ENCODE measurements at places on chromosomes 16 and 17. TPM values are rescaled to one million over a fixed set of nuclear protein-coding genes. Genes with fewer than 3 reads are reported as not detected.
A peak's percentile ranks its signal among the peaks of the same experiment; 100 is the strongest.

GRCh38 chr17:51914577-51914976 is 243.9 kb downstream of the CA10 start:
- H3K4me3 ChIP-seq: no peak overlapping the region
- H3K27ac ChIP-seq: no peak overlapping the region
- no peaks in the 10 kb centered on the region for H3K36me3 ChIP-seq
- DNase-seq: no peak
- H3K4me1 ChIP-seq: no peaks in the 10 kb centered on the region
- no peaks in the 10 kb centered on the region for H3K27me3 ChIP-seq

DNA sequence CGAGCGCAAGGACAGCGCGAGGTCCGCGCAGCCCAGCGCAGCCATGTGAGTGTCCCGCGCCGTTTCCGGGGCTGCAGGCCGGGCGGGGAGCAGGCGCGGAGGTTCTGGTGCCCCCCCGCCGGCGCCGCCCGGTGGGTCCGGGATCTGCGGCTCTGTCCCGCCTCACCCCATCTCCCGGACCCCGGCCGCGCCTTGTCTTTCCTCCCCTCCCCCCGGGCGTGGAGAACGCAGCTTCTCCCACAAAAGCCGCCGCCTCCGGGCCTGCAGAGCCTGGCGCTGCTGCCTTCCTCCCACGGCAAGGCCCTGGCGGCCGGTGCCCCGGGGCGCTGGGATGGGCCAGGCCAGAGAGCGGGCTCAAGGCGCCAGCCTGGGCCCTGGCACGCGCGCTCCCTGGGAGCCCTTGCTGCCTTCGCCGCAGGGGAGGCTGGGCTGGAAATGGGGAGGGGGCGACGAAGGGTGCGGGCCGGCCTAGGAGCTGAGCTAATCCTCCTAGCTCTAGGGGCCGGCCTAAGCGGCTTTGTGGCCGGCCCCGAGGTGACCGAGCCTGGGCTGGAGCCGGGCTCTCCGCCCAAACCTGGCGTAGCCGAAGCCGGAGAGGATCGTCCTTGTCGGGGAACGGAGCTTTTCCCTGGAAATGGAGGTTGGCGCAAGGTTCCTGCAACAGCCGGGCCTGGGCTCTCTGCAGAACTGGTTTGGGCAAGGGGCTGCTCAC is 397 bp downstream of the RIPOR1 start:
- H3K36me3 ChIP-seq: no peaks in the 10 kb centered on the region
- H3K4me3 ChIP-seq: peak overlapping the region; percentile 80
- no peaks in the 10 kb centered on the region for H3K27me3 ChIP-seq
- peak overlapping the region; percentile 88 for H3K27ac ChIP-seq
- peak; percentile 86 for DNase-seq

DNA sequence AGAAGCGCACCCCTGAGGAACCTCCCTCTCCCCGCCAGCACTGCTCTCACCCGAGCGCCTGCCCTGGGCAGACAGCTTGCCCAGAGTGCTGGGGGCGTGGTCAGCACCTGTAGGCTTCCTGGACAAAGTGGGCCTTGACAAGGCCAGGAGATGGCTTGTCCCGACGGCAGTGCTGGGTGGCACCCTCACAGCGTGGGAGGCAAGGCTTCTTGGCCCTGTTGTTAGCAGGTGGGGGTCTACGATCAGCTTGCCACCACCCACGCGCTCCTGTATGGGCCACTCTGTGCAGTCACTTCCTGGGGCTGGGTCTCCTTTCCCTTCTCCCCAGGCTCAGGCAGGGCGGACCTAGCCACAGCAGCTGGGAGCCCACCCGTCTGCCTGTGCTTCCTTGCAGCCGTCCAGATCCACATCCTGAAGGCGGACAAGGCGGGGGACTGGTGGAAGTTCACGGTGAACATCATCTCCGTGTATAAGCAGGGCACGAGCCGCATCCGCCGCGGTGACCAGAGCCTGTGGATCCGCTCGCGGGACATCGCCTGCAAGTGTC is 218.0 kb downstream of the NTN1 start:
- no peaks in the 10 kb centered on the region for H3K36me3 ChIP-seq
- no peak for DNase-seq
- no peaks in the 10 kb centered on the region for H3K27me3 ChIP-seq
- peaks cover 14% of the 10 kb centered on the region for H3K4me1 ChIP-seq

- peaks cover 22% of the 10 kb centered on the region for H3K4me1 ChIP-seq
- no peak overlapping the region for H3K4me3 ChIP-seq
- DNase-seq: peak; percentile 21
These were observed 3.6 kb upstream of the SLFN11 start for GRCh38 chr17:35377068-35377467.

DNA sequence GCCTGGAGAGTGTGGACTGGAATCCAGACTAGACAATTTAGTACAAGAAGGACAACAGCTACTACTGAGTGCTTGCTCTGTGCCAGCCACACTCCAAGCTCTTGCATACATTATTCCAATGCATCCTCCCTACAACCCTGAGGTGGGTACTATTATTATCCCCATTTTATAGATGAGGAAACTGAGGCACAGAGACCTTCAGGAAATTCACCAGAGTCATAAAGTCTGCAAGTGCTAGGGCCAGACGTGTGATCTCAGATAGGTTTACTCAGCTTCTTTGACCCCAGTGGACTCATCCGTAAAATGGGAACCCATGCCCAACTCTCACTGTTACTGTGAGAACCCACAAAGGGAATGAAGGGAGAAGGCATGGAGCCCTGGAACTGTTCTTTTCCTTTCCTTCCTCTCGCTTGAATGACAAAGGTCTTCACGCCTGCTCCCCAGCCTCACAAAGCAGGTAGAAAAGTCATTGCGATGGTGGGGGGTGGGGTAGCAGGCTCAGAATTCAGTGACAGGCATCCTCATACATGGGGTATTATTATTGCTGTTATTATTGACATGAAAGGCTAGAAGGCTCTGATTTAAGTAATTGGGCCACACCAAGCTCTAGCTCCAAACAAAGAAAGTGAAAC is 160.0 kb downstream of the ZNF423 start:
- no peak overlapping the region for H3K4me3 ChIP-seq
- H3K36me3 ChIP-seq: no peaks in the 10 kb centered on the region

GRCh38 chr17:50322271-50322670 is 23.7 kb upstream of the XYLT2 start:
- H3K36me3 ChIP-seq: no peaks in the 10 kb centered on the region
- H3K27ac ChIP-seq: no peak overlapping the region
- no peaks in the 10 kb centered on the region for H3K4me1 ChIP-seq
- no peak overlapping the region for H3K4me3 ChIP-seq

DNA sequence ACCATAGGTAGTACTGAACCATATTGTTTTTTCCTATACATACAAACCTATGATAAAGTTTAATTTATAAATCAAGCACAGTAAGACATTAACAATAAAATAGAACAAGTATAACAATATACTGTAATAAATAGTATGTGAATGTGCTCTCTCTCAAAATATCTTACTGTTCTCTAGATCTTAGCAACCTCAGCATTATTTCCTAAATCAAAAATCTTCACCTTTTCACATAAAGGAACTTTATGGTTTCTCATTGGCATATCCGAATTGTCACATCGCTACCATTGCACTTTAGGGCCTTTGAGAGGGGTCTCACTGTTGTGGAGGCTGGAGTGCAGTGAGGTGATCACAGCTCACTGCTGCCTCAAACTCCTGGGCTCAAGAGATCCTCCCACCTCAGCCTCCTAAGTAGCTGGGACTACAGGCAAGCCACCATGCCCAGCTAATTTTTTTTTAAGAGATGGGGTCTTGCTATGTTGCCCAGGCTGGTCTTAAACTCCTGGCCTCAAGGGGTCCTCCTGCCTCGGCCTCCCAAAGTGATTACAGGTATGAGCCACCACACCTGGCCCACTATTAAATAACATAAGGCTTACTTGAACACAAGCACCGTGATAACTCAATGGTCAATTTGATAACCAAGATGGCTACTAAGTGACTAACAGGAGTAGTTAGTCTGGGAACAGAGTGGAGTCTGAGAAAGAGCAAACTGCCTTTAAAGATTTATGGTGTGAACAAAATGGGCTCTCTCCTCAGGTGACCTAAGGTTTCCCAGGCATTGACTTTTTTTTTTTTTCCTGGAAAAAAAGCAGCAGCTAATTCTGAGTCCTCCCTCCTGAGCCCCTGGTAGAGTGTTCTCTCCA is 2.9 kb upstream of the TMEM97 start:
- H3K27ac ChIP-seq: no peak overlapping the region
- H3K4me3 ChIP-seq: no peak overlapping the region
- no peaks in the 10 kb centered on the region for H3K27me3 ChIP-seq
- no peak for DNase-seq

DNA sequence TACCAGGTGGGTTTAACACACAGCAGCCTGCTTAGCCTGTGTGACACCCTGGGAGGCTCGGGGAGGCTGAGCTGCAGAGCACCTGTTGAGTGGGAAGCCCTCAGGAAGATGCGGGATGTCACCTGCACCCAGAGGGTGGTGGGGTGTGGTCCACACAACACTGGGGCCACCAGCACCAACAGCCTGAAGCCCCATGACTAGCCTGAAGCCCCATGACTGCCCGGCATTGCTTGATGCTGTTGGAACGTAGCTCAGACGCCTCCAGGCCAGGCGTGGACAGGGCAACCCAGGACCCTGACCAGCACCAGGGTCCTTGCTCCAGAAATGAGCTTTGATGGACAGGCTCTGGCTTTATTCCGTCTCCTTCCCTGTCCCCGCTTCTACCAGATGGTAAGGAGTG is 76.3 kb upstream of the ZNF469 start:
- no peak for DNase-seq
- H3K4me1 ChIP-seq: peaks cover 54% of the 10 kb centered on the region
- H3K36me3 ChIP-seq: no peaks in the 10 kb centered on the region
- no peaks in the 10 kb centered on the region for H3K27me3 ChIP-seq
- peak overlapping the region; percentile 92 for H3K27ac ChIP-seq

GRCh38 chr17:63486317-63487013 is 9.6 kb downstream of the ACE start:
- no peaks in the 10 kb centered on the region for H3K36me3 ChIP-seq
- H3K4me3 ChIP-seq: no peak overlapping the region
- H3K4me1 ChIP-seq: no peaks in the 10 kb centered on the region
- H3K27ac ChIP-seq: no peak overlapping the region
- H3K27me3 ChIP-seq: no peaks in the 10 kb centered on the region
- no peak for DNase-seq

DNA sequence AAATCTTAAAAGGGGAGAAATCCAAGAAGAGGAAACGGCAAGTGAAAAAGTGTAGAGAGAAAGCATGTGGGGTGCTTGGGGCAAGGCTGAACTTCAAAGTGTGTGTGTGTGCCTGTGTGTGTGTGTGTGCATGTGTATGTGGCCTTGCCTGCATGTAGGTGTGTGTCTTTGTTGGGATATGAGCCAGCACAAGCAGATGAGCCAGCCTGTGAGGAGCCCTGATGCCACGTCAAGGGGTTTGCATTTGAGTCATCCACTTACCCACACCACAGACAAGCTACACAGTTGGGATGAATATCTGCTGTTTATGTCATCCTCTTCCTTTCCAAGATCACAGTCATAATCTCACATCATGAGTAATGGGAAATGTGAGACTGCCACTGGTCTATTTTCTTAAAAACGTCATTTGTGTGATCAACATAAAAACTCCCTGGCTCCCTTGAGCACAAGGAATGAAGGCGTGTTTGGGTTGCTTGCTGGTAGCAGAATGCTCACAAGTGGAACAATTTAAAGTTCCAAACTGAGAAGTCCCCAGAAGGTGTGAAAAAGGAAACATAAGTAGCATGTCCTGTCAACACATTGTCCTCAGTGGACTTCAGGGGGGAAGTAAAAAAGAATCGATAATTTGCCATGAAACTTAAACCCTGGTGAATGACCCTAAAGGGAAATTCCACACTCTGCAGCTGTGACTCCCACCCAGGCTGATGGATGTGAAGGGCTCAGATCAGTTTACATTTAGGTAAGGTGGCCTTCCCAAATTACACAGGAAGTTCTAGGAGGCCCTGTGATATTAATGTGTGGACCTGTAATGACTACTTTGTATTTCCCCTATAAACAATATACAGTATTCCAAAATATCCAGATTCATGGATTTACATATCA is 14.7 kb downstream of the KCTD19 start:
- H3K27ac ChIP-seq: peak overlapping the region; percentile 84
- no peak overlapping the region for H3K4me3 ChIP-seq
- H3K4me1 ChIP-seq: peaks cover 16% of the 10 kb centered on the region
- peak; percentile 99 for DNase-seq
- H3K36me3 ChIP-seq: no peaks in the 10 kb centered on the region
- H3K27me3 ChIP-seq: no peaks in the 10 kb centered on the region

DNA sequence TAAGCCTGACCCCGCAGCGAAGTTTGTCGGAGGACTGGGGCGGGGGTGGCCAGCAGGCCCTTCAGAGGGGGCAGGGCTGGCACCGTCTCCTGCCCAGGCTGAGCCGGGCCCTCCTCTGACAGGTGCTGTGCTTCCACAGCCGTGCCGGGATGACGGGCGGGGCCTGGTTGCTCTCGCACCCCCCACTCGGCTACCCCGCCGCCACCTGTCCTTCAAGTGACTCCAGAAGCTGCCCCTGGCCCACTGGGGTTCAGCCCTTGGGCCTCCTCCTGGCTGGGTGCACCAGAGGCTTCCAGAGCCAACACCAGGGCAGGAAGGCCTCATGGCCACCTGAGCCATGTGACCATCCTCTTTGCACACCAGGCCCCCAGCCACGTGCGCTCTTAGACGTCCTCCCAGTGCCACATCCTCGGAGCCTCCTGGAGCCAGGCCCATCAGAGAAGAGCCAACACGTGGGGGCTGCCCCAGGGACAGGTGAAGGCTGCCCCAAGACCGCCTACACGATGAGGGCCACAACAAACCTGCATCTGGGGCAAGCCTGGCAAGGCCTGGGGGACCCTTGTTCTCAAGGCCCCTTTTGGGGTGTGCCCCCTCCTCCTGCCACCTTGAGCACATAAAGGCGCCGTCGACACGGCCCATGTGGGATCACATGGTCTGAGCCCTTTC is 7.2 kb downstream of the PDIA2 start:
- no peak overlapping the region for H3K27ac ChIP-seq
- H3K4me1 ChIP-seq: no peaks in the 10 kb centered on the region
- no peak overlapping the region for H3K4me3 ChIP-seq

- H3K36me3 ChIP-seq: no peaks in the 10 kb centered on the region
- H3K27ac ChIP-seq: no peak overlapping the region
- H3K27me3 ChIP-seq: no peaks in the 10 kb centered on the region
- no peak overlapping the region for H3K4me3 ChIP-seq
- H3K4me1 ChIP-seq: no peaks in the 10 kb centered on the region
These were observed 36.1 kb upstream of the CBFA2T3 start for GRCh38 chr16:89013111-89013510.

The KRTAP3-1 gene
- total RNA-seq: not detected

The AIPL1 gene
- not detected for total RNA-seq

The ANKRD40 gene
- total RNA-seq: 35.5 TPM

The UBTF gene
- 62.3 TPM for total RNA-seq

The CHD9NB gene
- 0.22 TPM for total RNA-seq
